ENCODE measurements at places on chromosomes 13 and 19. TPM values are rescaled to one million over a fixed set of nuclear protein-coding genes. Genes with fewer than 3 reads are reported as not detected.

The WDR88 gene
- total RNA-seq = not detected

The FGF22 gene
- not detected for total RNA-seq

The ZNF222 gene
- 6.2 TPM for total RNA-seq

The ATP4B gene
- not detected for total RNA-seq

The CCDC97 gene
- total RNA-seq = 9.3 TPM

The ZNF177 gene
- 3.1 TPM for total RNA-seq

The KIR3DL1 gene
- total RNA-seq = not detected

The SCGB2B2 gene
- total RNA-seq = not detected

The FCAR gene
- not detected for total RNA-seq

The SYNE4 gene
- total RNA-seq = not detected

The EPSTI1 gene
- total RNA-seq = 7.9 TPM

The ZNF320 gene
- total RNA-seq = 9.4 TPM
